ENCODE measurements at places on chromosomes 7 and 10.

GRCh38 chr7:155660059-155660757 lies 15.7 kb downstream of the RBM33 start:
- no peak for DNase-seq

- no peak for DNase-seq
Measured at GRCh38 chr10:69838853-69839252, 37.1 kb downstream of the COL13A1 start.

- no peak for DNase-seq
Measured at GRCh38 chr10:516764-517163, 172.7 kb downstream of the DIP2C start.

DNA sequence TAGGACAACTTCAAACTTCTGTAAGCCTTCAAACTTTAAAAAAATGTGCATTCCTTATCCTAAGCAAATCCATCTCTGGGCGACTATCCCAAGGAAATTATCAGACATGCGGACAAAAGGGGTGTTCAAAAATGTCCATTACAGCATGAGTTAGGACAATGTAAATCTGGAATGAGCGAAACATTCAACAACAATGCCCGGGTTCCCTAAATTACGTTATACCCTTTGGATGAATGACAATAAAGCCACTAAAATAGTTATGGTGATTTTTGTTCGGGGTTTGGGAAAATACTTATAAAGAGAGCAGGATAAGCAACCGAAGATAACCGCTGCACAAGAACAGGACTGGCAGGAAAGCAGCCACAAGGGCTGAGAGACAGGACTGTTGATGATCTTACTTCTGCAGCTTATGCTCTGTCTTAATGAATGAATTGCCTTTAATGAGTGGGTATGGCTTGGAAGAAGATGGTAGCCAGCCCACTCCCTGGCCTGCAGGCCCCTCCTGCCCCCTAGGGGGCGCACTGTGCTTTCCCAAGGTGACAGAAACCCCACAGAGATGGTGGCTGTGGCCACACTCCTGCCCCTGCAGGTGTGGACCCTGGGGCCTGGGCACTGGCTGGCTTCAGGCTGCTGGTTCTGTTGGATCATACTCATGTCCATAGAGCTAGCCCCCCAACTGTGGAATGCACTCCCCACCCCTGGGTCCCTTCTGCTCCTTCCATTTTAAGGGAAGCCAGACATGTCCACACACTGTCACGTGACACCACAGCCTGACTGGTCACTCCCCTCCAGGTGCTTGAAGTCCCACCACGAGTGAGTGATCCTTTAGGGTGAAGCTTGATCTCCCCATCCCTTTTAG lies 45.0 kb downstream of the ZCCHC24 start:
- peak; percentile 79 for DNase-seq

DNA sequence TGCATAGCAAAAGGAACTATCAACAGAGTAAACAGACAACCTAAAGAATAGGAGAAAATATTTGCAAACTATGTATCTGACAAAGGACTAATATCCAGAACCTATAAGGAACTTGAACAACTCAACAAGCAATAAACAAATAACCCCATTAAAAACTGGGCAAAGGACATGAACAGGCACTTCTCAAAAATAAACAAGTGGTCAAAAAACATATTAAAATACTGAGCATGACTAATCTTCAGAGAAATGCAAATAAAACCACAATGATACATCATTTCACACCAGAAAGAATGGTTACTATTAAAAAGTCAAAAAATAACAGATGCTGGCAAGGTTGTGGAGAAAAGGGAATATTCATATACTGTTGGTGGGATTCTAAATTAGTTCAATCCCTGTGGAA lies 17.1 kb downstream of the MAGI2 start:
- no peak for DNase-seq

GRCh38 chr7:111919164-111919563 lies 287.0 kb downstream of the DOCK4 start:
- DNase-seq = no peak

DNA sequence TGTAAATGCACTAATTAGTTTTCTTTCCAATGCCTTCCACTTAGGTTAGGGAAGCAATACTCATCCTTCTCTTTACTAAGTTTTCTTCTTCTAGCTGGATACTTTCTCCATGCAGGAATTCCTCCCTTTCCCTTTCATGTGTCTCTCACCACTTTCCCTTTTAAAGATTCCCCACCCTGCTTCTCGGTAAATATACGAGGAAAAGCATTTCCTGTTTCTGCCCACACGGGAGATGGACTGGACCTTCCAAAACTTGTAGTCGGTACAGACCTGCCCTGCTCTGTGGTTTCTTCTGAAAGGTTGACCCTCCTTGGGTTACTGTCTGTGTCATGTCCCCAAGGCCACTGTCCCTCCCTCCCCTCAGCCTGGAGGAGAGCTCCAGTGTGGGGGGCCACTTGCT lies 58.9 kb upstream of the LYZL2 start:
- DNase-seq = no peak

Data from activated T-cell treated with anti-CD3 and anti-CD28 coated beads, Interleukin-2, amount 50 U/mL, for 48 hours (primary cell).